BE2C (cell line): ENCODE measurements at places on chromosomes 7 and 10.

DNA sequence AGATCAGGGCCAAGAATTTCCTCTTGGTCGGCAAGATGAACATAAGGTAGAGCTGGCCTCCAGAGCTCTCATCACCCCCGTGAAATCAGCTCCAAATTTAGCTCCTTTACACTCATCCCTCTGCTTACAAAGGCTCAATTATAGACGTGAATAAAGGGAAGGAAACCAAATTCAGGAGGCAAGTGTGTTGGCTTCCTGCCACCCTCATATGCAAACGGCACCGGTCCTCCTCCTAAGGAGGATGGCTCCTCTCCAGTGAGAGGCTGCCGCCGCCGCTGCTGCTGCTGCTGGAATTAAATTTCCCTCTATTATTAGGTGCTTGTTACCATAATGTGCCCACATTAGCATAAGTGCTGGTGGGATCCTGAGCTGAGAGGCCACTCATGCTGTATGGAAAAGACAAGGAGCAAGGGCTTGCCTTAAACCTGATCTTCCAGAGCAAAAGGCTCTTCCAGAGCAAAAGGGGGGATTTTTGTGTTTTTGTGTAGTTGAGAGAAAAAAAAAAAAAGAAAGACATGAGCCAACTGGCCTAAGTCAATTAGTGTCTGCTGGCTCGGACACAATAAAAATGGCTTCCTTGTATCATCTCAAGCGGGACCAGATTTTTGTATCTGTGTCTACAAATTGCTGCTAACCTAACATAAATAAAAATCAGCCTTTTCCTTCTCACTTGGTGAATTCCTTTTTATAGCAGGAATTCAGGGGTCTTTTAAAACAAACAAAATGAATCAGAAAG is 68.4 kb downstream of the CDHR3 start:
- DNase-seq, result no peak

- no peak for DNase-seq
These were observed 72.9 kb downstream of the MTPN start for GRCh38 chr7:135904282-135904681.

DNA sequence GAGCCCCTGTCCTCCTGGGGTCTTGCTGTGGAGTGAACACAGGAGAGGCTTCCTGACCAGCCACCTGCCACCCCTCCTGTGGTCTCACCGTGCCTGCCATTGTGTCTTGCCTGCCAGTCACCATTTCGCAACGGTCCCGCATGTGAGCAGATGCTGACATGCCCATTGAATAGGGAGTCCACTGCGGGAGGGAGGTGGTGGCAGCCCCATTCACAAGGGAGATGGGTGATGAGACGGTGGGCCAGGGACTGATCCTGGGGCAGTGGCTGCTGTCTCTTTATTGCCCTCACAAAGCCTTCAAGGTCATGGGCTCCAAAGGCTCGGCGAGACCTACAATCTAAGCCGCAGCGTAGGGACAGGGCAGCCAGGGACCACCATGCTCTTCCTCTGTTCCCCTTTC is 76.0 kb upstream of the NPTX2 start:
- no peak for DNase-seq

- DNase-seq, result no peak
These were observed 491.9 kb downstream of the SORCS1 start for GRCh38 chr10:106672517-106673175.

DNA sequence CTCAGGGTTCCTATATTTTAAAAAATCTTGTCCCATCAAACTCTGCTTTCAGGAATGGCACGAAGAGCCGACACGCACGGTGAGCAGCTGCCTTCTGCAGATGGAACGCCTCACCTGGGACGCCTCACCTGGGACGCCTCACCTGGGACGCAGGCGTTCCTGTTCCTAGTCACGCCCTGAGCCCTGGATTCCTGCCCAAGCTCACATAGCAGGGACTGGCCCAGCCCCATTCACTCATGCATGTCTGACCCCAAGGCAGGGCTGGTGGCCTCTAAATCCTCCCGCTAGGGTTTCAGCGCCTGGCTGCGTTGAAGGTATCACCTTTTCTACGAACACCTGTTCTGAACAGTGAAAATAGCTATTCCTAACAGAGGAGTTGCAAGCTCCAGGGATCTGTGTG is 49.8 kb downstream of the CARD11 start:
- no peak for DNase-seq

DNA sequence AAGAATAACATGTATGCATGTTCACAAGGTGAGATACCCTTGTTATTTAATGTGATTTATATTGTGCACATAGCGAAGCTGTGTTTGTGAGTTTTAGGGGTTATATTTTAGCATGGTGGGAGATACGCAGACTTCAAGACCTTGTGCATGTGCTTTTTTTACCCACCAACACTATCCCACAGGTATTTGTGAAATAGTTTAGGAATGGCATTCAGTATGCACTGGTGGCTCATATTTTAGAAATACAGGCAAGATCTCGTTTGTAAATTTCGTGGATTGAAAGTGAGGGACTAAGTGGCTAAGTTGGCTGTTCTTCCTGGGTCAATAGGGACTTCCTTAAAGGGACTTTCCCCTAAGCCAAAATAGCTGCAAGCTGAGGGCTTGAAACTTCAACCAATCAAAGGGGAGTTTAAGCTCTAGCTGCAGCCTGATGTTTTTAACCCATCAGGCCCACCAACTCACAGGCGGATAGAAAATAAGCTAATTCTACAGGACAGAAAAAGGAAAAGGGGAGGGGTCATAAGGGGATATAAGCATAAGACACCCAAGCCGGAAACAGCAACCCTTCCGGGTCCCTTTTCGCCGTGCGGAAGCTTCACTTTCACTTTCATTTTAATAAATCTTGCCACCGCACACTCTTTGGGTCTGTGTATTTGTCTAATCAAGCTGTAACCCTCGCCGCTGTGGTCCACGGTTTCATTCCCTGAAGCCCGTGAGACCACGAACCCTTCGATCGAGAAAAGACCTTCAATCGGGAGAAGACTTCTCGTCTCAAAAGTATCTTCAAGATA is 291.0 kb downstream of the GPR158 start:
- DNase-seq, result no peak

DNA sequence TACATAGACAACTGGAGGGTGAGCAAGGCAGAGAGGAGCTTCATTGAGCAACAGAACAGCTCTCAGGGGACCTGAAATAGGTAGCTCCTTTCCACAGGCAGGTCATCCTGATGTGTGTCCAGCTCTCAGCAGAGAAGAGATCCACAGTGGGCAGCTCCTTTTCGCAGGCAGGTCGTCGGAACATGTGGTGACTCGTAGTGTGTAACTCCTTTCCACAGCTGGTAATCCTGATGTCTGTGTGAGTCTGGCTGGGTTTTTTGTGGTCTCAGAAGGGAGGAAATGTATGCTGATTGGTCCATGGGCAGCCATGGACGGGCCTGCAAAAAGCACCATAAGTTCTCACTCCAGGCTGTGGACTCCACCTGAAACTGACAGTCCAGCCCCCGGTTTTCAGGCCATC is 24.4 kb upstream of the TES start:
- no peak for DNase-seq

GRCh38 chr10:93715345-93715744 is 13.0 kb upstream of the FRA10AC1 start:
- no peak for DNase-seq

DNA sequence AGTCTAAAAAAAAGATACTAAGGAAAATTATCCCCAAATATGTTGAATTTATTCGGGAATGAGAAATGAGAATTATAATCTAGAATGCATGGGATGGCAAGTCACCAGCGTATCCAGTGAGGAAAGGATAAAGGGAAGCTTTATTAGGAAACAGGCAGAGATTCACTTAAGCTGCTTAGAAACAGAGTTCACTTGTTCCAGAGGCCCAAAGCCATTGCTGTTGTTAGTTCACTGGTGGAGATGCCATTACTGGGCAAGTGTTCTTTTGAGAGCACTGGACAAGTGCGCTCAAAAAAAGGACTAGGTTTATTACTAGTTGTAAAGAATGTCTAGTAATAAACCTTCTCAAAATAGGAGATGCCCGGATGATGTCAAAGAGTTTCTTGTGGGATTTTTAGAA is 51.2 kb downstream of the MICU1 start:
- no peak for DNase-seq

DNA sequence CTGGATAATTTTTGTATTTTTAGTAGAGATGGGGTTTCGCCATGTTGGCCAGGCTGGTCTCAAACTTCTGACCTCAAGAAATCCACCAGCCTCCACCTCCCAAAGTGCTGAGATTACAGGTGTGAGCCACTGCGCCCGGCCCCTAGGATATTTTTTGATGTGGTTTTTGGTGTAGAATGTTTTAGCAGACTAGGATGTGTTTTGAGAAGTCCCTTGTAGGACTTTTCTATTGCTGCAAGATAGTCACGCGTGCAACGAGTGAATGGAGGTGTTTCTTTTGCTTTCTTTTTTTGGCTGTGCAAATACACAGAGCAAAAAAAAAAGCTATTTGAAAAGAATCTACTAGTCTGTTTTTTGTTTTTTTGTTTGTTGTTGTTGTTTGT is 29.8 kb upstream of the KLF6 start:
- no peak for DNase-seq

DNA sequence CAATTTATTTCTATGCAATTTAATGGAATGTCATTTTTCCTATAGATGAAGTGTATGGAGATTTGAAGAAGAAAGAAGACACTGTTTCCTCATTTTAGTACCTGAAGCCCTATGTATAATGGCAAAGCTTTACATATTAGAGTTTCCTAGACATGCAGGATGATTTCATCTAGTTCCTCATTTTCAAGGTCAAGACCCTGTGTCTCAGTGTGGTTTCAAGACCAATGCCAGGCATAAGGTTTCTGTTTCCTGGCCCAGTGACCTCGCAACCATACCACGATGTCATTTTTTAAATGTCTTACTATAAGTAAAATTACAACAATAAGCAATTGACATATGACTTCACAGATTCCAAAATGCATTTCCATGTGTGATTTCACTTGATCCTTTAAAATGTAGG is 336.5 kb upstream of the PRKCQ start:
- DNase-seq, result no peak

DNA sequence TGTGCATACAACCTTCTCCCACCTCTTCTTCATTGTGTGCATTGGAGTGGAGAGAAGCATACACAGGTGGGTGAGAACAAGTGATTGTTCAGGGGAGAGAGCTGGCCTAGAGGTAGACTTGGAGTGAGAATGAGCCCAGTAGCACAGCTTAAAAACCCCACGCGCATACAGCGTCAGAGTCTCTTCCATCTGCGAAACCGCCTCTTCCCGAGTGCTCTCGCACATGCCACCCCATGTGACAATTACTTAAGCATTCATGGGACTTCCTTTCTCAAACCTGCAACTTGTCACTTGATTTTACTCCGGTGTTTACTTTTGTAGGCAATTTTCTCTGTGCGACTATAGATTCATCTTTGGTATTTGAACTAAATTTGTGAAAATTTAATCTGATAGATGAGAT is 176.8 kb upstream of the AGK start:
- no peak for DNase-seq
